ENCODE measurements at places on chromosomes 13 and 19.
A peak's percentile ranks its signal among the peaks of the same experiment; 100 is the strongest.

DNA sequence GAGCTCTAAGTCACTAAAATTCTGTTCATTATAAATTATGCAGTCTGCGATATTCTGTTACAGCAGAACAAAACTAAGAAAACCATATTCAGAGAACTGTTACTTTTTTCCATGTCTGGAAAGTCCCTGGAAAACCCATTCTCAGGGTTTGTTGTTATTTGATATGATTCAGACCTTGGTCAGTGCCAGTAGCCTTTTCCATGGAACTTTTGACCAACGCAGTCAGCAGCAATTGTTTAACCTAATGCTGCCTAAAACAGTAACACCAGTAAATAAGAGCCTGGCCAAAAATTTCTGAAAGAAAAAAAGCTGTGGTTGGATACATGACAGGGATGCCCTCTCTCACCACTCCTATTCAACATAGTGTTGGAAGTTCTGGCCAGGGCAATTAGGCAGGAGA lies 402.7 kb downstream of the TBC1D4 start:
- no peak for DNase-seq

- DNase-seq, result no peak
Measured at GRCh38 chr19:28406966-28407365, 806.0 kb downstream of the UQCRFS1 start.

DNA sequence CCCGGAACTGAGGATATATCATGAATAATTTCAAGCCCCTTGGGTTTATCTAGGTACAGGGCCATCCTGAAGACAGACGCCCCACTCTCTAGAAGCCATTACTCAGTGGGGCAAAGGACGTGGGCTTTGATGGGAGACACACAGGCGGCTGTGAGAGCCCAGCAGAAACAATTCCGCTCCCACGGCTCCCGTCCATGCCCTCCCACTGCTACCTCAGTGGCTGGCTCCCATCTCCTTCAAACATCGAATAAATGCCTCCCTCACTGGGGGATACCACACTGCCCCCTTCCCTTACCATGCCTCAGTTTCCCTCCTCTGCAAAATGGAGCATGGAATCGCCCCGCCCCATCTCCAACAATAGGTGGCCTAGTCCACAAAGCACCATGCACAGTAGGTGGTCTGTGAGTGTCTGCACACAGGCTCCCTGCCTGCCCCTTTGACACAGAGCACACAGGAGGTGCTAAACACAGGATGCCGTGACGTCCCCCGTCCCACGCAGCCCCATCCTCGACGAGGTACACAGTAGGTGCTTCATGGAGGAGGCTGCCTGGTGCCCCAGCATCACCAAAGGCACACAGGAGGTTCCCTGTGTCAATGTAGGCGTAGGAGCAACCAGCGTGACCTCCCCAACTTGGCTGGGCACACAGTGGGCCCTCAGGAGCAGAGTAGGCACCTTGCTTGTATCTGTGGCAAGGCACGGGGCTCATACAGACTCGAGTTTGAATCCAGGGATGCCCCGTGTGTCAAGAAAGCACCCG lies 46.0 kb downstream of the PTPRS start:
- DNase-seq, result no peak

DNA sequence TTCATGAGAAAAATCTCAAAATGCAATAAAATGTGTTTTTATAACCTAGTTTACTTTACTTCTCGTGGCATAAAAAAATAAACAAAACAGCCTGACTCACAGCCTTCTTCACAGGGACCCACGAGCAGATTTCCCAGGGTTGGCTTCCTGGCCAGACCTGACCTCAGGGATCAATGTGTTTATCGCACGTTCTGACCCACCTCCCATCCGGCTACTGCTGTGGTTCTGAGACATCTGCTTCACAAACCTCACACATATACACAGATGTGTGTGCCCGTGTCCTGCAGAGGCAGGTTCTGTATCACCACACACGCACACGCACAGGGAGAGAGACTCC lies 118.3 kb downstream of the COL4A2 start:
- DNase-seq, result no peak

DNA sequence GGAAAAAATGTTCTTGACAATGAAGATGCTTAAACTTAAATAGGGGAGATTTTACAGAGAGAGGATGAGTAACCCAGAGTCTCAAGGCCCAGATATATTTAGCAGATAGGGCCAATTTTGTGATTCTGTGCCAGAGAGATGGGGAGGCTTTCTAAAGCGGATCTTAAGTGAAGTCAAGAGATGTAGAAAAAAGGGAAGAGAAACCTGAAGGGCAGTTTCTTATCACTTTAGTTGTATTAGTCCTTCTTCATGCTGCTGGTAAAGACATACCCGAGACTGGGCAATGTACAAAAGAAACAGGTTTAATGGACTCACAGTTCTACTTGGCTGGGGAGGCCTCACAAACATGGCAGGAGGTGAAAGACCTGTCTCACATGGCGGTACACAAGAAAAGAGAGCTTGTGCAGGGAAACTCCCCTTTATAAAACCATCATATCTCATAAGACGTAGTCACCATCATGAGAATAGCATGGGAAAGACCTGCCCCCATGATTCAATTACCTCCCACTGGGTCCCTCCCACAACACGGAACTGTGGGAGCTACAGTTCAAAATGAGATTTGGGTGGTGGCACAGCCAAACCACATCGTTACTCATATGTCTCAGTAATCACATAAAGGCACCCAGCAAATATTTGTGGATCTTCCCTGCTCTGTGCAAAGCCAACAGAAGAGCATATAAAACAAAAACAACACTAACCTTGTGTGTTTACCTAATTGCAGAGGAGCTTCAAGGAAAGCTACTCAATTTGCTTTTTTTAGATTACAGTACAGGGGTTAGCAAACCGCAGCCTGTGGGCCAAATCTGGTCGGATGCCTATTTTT lies 102.6 kb upstream of the MYCBP2 start:
- DNase-seq, result peak; percentile 27

GRCh38 chr19:377801-378581 lies 31.0 kb downstream of the C2CD4C start:
- no peak for DNase-seq

GRCh38 chr13:59587971-59588716 lies 575.6 kb downstream of the DIAPH3 start:
- DNase-seq, result no peak

Measured in stimulated activated CD4-positive, alpha-beta T cell treated with anti-CD3 and anti-CD28 coated beads, TNF-alpha, amount 100 ng/mL, for 48 hours (primary cell).